ENCODE measurements at places on chromosomes 7 and 10.

GRCh38 chr10:47325303-47326291 lies 3.3 kb downstream of the GDF2 start:
- no peak for DNase-seq

DNA sequence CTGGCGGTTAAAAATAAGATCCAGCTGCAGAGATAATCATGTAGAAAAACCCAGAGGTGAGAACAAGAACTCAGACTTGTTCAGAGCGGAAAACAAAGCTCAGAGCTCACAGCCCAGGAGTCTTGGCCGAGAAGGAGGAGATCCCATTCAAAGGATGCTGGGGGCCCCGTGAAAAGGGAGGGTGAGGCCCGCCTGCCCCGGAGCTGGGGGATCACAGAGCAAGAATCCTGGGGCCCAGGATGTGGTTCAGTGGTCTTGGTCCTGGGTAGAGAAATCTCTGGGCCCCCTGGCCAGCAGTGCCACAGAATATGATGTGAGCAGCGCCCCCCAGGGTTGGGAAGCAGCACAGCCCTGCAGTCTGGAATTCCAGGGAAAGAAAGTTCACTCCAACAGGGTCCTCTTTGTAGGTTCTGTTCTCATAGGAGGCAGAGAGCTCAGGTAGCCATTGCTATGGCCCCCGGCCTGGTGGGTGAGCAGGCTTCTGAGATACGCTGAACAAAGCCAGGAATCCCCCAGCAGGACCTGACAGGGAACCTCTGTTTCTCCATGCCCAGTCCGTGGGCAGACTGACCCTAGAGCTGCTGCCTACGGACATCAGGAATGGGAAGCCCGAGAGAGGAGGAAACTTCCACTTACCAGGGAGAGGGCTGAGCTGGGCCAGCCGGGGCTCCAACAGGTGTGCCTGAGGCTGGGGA lies 77.7 kb upstream of the GNA12 start:
- DNase-seq = no peak

DNA sequence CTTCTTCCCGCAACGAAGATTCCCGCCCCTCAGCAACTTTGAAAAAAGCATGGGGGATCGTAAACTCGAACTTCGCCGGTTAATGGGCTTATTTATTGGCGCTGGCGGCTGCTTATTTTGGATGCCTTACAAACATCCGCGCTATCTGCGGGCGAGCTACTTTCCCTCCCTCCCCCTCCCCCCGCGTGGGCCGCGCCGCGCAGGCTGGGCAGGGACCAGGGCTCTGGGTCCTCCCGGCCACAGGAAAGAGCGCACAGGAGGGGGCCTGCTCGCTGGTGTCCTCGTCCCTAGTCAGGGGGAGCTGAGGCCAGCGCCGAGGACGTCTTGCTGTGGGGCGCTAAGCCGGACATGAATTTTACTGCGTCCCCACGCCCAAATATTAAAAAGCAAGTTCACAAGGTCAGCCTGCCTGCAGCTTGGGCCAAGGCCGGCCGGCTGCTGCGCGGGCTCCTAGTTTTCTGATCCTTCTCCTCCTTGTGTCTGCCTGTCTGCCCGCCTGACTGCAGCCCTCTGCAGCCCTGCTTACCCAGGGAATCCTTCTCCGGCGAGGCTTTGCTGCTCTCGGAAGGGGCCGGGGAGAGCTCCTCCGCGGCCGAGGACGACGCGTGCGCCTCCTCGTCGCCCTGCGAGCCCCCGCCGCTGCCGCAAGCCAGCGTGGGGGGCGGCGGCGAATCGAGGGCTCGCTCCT lies 1.2 kb downstream of the HOXA10 start:
- DNase-seq = no peak

DNA sequence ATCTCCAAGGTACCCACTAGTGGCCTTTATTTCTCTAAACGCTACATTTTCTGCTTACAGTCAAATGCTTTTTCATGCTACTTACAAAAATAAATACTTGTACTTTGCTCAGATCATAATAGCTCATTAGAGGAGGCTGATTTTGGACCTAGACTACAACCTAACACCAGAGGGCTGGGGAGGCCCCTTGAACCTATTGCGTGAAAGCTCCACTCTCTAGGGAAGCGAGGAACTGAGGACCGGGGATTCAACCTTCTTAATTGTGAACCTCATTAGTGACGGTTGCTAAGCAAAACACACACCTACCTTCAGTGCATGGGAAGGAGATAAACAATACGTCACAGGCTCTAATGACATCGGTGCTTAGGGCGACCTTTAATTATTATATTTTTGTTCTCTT lies 92.1 kb downstream of the EBF3 start:
- DNase-seq = no peak
